Astrocyte of the spinal cord (primary cell): ENCODE measurements at places on chromosomes 11 and 22.

- peak; percentile 33 for DNase-seq
These were observed 227.6 kb upstream of the PITPNB start for GRCh38 chr22:28146401-28147314.

DNA sequence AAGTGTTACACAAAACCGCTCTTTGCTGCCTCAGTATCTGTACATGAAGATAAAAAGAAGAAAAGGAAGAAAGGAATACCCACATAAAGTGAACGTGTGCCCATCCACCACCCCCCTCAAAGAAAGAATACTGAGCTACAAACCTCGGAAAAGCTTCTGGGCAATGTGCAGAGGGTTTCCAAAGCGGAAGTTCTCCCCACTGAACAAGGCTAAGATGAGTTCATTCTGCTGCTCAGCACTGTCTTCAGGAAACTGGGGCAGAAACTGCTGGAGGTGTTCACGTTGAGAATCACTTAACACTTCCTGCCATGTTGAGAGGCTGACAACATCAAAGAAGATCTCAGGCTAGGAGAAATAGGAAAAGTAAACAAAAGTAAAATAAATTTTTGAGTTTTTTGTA, 6.9 kb downstream of the NFRKB start:
- no peak for DNase-seq

DNA sequence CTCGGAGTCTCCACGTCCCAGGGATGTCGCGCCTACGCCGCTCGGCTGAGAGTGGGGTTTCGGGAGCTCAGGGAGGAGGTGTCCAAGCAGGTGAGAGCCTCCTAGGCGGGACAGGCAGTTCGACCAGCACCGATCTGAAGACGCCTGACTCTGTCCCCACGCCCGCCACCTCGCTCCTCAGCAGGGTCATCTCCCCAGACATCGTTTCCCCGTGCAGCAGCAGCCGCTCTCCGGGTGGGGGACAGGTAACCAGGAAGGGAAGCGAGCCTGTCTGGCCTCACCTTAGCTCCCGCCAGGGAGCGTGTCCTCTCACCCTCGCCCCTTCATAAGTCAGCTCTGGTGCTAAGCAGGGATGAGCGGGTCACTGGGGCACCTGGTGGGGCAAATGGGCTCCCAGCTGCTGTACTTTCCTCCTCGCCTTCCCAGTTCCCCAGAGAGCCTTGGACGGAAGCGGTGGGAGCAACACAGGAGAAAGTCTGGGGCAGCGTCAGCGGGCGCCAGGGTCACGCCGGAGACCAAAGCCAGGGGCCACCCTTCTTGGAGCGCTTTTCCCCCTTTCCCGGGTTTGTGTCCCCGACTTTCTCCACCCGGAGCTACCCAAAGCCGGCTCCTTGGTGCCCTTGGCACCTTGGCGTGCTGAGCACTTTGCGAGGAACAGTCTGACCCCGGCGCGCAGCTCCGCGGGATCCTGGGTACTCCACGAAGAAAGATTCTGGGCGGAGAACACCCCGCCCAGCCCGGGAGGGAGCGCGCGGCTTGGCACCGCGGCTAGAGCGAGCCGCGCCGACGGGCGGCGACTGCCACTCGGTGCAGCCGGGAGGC, 1.6 kb downstream of the SPON1 start:
- no peak for DNase-seq

DNA sequence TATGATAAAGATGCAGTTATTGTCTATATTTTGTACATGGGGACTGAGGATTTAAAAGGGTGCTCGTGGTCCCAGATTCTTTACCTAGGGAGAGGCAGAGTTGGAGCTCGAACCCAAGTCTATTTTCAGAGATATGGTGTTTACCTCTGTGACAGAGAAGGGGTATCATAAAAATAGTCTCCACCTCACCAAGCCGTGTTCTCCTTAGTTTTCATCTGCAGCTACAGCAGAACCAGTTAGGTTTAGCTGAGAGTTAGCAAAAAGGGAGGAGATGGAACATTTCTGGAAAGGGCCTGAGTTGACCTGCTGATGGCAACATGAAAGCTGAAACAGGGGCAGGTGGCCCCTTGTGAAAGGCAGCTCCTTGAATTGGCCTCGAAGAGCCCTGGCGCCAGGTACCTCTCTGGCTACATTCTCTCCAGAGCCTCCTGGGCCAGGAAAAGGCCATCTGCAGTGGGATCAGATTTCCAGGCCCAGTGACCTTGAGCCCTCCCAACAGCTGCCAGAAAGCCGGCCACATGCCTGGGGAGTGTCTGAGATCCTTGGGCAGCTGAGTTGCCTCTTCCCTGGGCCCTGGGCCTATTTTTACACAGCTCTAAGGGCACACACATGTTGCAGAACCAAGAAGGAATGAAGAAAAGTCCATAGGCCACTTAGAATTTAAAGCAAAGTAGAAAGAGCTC, 136.6 kb downstream of the NAV2 start:
- no peak for DNase-seq

GRCh38 chr11:100182350-100182749, 504.7 kb upstream of the ARHGAP42 start:
- DNase-seq: no peak

DNA sequence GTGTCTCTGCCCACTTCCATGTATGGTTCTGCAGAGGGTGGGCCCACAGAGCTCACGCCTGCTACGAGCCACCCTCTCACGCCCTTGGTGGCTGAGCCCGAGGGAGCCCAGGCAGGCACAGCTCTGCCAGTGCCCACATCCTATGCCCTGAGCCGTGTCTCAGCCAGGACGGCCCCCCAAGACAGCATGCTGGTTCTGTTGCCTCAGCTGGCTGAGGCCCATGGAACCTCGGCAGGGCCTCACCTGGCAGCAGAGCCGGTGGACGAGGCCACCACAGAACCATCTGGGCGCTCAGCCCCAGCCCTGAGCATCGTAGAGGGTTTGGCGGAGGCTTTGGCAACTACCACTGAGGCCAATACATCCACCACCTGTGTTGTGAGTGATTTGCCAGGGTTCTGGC, 64.0 kb downstream of the OTOG start:
- DNase-seq: no peak

GRCh38 chr11:102197670-102198139, 87.5 kb downstream of the YAP1 start:
- DNase-seq: peak; percentile 46

DNA sequence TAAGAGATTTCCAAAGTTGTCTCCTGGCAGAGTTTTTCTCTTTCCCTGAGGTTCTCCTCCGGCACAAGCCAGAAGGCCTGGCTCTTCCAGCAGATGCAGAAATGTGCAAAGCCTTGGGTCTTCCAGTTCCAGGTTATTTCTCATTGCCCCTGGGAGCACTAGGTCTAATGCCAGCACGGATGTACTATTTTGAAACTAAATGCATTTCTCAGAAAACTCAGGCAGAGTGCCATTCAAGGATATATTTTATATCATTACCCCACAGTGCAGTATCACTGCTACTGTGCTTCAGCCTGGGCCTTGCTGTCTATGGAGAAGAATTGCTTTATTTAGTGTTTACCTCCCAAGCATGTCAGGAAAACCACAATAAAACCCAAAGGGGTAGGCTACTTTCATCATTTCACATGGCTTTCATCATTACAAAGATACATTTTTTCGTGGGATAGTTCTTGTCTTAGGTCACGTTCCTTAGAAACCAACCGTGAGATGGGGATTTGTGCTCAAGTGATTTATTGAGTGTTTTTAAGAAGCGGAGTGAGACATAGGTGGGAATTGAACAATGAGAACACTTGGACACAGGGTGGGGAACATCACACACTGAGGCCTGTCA, 22.4 kb upstream of the FZD4 start:
- no peak for DNase-seq

DNA sequence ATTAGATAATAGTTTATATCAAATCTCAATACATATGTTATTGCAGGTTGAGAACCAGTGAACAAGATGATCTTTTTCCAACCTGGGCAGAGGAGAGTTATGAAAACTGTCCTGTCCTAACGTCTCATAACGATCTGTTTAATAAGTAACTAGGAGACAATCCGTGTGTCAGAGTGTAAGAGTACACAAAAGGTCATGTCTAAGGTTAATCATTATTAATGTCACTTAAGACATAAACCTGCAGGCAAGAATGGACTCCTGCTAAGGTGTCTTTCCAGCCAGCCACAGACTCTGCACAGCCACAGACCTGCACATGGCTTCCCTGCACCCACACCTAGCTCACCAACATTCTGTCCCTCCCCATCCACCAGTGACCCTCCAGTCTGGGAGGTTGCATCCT, 10.1 kb downstream of the SLC5A4 start:
- no peak for DNase-seq

- DNase-seq: no peak
These were observed 36.3 kb upstream of the LRRC10B start for GRCh38 chr11:61472282-61472681.

GRCh38 chr11:61531044-61531443, 22.5 kb downstream of the LRRC10B start:
- DNase-seq: no peak

- no peak for DNase-seq
These were observed 11.3 kb downstream of the DUSP8 start for GRCh38 chr11:1560649-1561251.

DNA sequence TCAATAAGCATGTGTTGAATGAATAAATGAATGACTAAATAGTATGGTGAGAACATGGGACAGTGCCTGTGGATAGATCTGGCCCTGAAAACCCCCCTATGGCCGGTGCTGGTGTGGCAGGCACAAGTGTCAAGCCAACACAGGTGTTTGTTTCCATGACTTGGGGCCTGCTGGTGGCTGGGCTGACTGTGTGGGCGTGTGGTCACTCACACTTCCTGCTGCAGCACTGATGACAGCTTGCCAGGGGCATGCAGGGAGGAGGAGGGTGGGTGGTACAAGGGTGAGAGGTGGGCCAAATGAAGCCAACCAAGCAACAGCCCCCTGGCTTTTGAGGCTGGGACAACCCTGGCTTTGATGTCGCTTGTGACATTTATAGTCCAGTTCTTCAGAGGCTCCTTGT, 30.3 kb upstream of the ABCC8 start:
- no peak for DNase-seq

- no peak for DNase-seq
These were observed 7.1 kb upstream of the TMA7B start for GRCh38 chr22:39953101-39953500.

GRCh38 chr22:19638282-19639015, 75.9 kb upstream of the SEPTIN5 start:
- DNase-seq: no peak

DNA sequence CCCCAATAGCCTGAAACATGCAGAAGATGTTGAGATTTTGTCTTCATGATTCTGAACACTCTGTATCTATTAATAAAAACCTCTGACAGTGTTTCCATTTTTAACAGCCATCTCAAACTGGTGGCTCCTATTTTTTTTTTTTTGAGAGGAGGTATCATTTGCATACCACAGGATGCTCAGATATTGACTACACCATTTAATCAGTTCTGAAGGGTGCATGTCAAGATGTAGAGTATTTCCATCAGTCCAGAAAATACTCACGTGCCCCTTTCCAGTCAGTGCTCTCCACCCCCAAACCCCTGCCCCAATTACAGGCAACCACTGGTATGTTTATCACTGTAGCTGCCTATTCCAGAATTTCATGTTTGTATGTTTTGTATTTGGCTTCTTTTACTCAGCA, 85.3 kb upstream of the SORL1-AS1 start:
- no peak for DNase-seq
